ENCODE measurements at places on chromosomes 6 and 20. TPM values are rescaled to one million over a fixed set of nuclear protein-coding genes. Genes with fewer than 3 reads are reported as not detected.

GRCh38 chr6:128400875-128401274, 119.5 kb downstream of the PTPRK start:
- H3K36me3 ChIP-seq = no peaks in the 10 kb centered on the region
- DNase-seq = no peak

DNA sequence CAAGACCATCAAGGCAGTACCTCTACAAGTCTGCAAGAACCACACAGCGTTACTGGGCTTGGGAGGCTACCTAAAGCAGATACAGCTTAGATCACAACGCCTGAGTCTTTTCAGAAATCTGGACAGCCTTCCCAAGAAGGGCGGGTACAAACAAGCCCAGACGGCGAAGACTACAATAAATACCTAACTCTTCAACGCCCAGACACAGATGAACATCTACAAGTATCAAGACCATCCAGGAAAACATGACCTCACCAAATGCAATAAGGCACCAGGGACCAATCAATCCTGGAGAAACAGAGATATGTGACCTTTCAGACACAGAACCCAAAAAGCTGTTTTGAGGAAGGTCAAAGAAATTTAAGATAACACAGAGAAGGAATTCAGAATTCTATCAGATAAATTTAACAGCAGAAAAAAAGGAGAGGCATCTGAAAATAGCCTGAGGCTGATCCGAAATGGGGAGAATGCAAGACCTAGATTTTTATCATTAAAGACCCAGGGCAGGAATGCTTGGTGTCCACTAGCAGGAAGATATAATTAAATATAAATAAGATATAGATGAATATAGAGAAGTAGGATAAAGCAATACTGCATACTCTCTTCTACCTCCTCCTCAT, 131.7 kb upstream of the COL21A1 start:
- no peak overlapping the region for H3K4me3 ChIP-seq
- no peaks in the 10 kb centered on the region for H3K27me3 ChIP-seq
- H3K36me3 ChIP-seq = no peaks in the 10 kb centered on the region
- peak overlapping the region; percentile 60 for H3K27ac ChIP-seq
- H3K4me1 ChIP-seq = peaks cover 52% of the 10 kb centered on the region
- no peak for DNase-seq

DNA sequence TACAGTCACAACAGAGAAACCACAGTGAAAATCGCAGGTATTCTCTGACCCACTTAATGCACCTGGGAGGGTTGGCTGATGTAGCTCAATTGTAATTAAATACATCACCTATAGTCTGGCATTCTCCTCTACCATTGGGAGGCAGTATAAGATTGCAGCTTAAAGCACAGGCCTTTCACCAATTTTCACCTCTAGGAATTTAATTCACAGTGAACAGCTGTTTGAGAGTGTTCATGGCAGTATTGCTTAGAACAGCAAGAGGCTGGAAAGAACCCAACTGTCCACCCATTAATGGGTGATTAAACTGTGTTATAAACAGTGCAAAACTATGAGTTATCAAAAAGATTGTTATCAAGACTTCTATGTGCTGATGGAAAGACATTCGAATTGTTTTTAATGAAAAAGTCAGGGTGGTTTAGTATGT, 2.0 kb downstream of the EDEM2 start:
- H3K27me3 ChIP-seq = no peaks in the 10 kb centered on the region
- peaks cover 14% of the 10 kb centered on the region for H3K36me3 ChIP-seq
- H3K4me3 ChIP-seq = no peak overlapping the region
- no peak for DNase-seq
- H3K4me1 ChIP-seq = peaks cover 26% of the 10 kb centered on the region

GRCh38 chr20:32670773-32671455, 2.8 kb downstream of the C20orf203 start:
- H3K4me3 ChIP-seq = no peak overlapping the region
- H3K36me3 ChIP-seq = no peaks in the 10 kb centered on the region
- H3K27ac ChIP-seq = no peak overlapping the region
- no peak for DNase-seq

The CALHM5 gene
- 2.2 TPM for total RNA-seq

DNA sequence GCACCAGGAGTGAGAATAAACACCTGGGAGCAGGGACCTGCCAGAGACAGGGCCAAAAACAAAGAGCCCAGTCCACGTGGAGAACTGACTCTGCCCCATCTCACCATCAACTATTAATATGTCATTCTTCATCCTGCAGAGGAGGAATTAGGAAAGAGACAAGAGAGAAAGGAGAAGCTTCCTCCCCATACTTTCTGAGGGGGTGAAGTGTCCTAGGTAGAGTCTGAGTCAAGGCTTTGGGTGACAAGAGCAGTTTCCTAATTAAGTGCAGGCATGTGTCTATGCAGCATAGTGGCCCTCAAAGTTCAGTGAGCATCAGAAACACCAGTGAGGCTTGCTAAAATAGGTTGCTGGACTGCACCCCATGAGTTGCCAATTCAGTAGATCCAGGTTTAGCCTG, 40.7 kb upstream of the BMP2 start:
- no peak overlapping the region for H3K27ac ChIP-seq
- no peaks in the 10 kb centered on the region for H3K4me1 ChIP-seq
- no peak for DNase-seq
- no peaks in the 10 kb centered on the region for H3K36me3 ChIP-seq
- H3K27me3 ChIP-seq = no peaks in the 10 kb centered on the region
- H3K4me3 ChIP-seq = no peak overlapping the region

- H3K36me3 ChIP-seq = no peaks in the 10 kb centered on the region
- no peak overlapping the region for H3K27ac ChIP-seq
- no peaks in the 10 kb centered on the region for H3K27me3 ChIP-seq
- H3K4me3 ChIP-seq = no peak overlapping the region
- DNase-seq = no peak
These were observed 27.9 kb downstream of the EPM2A start for GRCh38 chr6:145707397-145707796.

GRCh38 chr6:87590990-87591389, 1.1 kb downstream of the ORC3 start:
- peaks cover 44% of the 10 kb centered on the region for H3K4me1 ChIP-seq
- H3K4me3 ChIP-seq = peak overlapping the region; percentile 90
- no peaks in the 10 kb centered on the region for H3K27me3 ChIP-seq
- H3K27ac ChIP-seq = no peak overlapping the region

DNA sequence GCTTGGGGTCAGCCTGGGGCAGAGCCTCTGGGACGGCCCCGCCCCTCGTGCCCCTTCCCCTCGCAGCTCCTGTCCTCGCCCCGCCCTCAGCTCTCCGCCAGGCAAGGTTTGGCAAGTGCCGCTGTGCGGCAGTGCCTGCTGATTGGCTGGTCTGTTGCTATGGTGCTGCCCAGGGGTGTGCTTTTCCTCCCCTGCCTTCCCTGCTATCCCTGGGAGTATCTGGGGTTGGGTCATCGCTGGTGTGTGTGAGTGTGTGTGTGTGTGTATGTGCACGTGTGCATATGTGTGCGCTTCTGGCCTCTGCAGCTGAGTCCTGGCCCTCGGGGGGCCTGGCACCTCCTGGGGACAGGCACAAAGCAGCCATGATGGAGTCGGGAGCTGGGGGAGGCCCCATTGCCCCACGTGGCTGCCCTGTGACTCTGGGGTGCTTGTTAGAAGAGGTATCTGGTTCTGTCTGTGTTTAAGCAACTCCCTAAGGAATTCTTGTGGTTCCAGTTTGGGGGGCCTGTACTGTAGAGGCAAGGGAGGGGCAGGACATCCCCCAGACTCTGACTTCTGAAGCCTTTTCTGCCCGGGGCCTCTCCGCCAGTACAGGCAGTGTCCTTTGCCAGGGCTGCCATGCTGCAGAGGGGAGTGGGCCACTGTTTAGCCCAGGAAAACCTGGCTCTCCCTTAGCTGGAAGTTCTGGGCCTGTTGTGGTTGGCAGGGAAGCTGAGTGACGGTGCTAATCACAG, 6.9 kb downstream of the RTEL1 start:
- H3K4me1 ChIP-seq = no peaks in the 10 kb centered on the region
- DNase-seq = no peak
- no peak overlapping the region for H3K27ac ChIP-seq

- H3K27me3 ChIP-seq = no peaks in the 10 kb centered on the region
- H3K4me3 ChIP-seq = no peak overlapping the region
- no peaks in the 10 kb centered on the region for H3K4me1 ChIP-seq
- H3K27ac ChIP-seq = no peak overlapping the region
- DNase-seq = no peak
- H3K36me3 ChIP-seq = no peaks in the 10 kb centered on the region
These were observed 118.5 kb upstream of the SYNDIG1 start for GRCh38 chr20:24350923-24351368.

- no peaks in the 10 kb centered on the region for H3K36me3 ChIP-seq
- H3K27me3 ChIP-seq = no peaks in the 10 kb centered on the region
- DNase-seq = no peak
- peaks cover 27% of the 10 kb centered on the region for H3K4me1 ChIP-seq
- peak overlapping the region; percentile 53 for H3K27ac ChIP-seq
- no peak overlapping the region for H3K4me3 ChIP-seq
These were observed 20.2 kb downstream of the RAMACL start for GRCh38 chr6:166566026-166567011.

The GGTLC1 gene
- total RNA-seq = not detected

DNA sequence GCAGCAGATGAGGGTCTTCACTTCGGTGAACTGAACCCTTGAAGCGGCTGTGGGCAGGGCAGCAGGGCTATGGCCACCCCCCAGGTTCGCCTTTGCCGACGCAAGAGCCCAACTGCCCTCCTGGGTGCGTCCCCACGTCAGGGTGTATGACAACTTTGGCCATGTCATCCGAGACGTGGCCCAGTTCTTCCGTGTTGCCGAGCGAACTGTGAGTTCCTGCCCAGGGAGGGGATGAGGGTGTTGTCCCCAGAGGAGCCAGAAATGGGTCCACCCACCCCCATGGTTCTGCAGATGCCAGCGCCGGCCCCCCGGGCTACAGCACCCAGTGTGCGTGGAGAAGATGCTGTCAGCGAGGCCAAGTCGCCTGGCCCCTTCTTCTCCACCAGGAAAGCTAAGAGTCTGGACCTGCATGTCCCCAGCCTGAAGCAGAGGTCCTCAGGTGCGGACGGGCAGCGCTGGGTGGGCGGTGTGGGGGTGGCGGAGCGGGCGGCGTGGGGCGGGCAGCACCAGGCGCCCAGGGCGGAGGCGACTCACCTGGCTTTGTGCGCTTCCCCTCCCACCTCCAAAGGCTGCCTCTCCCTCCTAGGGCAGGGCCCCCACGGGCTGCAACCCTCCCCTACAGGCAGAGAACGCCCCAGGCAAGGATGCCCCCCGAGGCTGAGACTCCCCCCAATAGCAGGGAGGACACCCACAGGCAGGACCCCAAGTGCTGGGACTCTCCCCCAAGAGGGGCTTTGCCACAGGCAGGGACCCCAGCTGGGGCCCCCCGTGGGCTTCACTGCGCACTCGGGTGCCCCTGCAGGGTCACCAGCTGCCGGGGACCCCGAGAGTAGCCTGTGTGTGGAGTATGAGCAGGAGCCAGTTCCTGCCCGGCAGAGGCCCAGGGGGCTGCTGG, 6.2 kb upstream of the TNFRSF6B start:
- DNase-seq = no peak
- H3K4me3 ChIP-seq = no peak overlapping the region
- peaks cover 33% of the 10 kb centered on the region for H3K4me1 ChIP-seq
- no peaks in the 10 kb centered on the region for H3K27me3 ChIP-seq
- H3K36me3 ChIP-seq = no peaks in the 10 kb centered on the region
- no peak overlapping the region for H3K27ac ChIP-seq

- no peak overlapping the region for H3K4me3 ChIP-seq
- H3K36me3 ChIP-seq = no peaks in the 10 kb centered on the region
- H3K4me1 ChIP-seq = peaks cover 20% of the 10 kb centered on the region
- H3K27me3 ChIP-seq = no peaks in the 10 kb centered on the region
These were observed 101.5 kb downstream of the CAP2 start for GRCh38 chr6:17494919-17495318.

The HRH3 gene
- total RNA-seq = not detected

The MEP1A gene
- not detected for total RNA-seq

The ZSWIM1 gene
- total RNA-seq = 4.2 TPM

The KCNS1 gene
- not detected for total RNA-seq

- H3K27me3 ChIP-seq = no peaks in the 10 kb centered on the region
- H3K4me3 ChIP-seq = no peak overlapping the region
These were observed 412.8 kb upstream of the NRSN1 start for GRCh38 chr6:23713211-23713610.

- H3K27me3 ChIP-seq = no peaks in the 10 kb centered on the region
- no peak for DNase-seq
- H3K27ac ChIP-seq = no peak overlapping the region
- H3K4me1 ChIP-seq = no peaks in the 10 kb centered on the region
- H3K36me3 ChIP-seq = no peaks in the 10 kb centered on the region
- no peak overlapping the region for H3K4me3 ChIP-seq
These were observed 69.7 kb upstream of the PMEPA1 start for GRCh38 chr20:57779401-57780003.

The LY6G5C gene
- total RNA-seq = 1.7 TPM

- no peak overlapping the region for H3K4me3 ChIP-seq
- no peak overlapping the region for H3K27ac ChIP-seq
- no peaks in the 10 kb centered on the region for H3K4me1 ChIP-seq
- H3K36me3 ChIP-seq = no peaks in the 10 kb centered on the region
- DNase-seq = no peak
These were observed 168.3 kb downstream of the COL9A1 start for GRCh38 chr6:70134542-70134941.

The HMGN3 gene
- 42.5 TPM for total RNA-seq

The SLC22A3 gene
- total RNA-seq = 16.5 TPM

- no peak overlapping the region for H3K27ac ChIP-seq
- no peak for DNase-seq
- no peak overlapping the region for H3K4me3 ChIP-seq
- no peaks in the 10 kb centered on the region for H3K4me1 ChIP-seq
These were observed 52.6 kb downstream of the TFAP2A start for GRCh38 chr6:10362300-10362699.

GRCh38 chr6:170433163-170434116, 119.7 kb downstream of the PSMB1 start:
- no peaks in the 10 kb centered on the region for H3K36me3 ChIP-seq
- no peaks in the 10 kb centered on the region for H3K4me1 ChIP-seq
- no peaks in the 10 kb centered on the region for H3K27me3 ChIP-seq
- H3K4me3 ChIP-seq = no peak overlapping the region
- peak; percentile 87 for DNase-seq

DNA sequence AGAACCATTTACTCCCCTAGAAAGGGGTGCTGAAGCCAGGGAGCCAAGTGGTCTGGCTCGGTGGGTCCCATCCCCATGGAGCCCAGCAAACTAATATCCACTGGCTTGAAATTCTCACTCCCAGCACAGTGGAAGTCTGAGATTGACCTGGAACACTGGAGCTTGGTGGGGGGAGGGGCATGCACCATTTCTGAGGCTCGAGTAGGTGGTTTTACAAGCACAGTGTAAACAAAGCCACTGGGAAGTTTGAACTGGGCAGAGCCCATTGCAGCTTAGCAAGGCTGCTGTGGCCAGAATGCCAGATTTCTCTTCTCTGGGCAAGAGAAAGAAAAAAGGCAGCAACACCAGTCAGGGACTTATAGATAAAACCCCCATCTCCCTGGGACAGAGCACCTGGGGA, 855.8 kb upstream of the CITED2 start:
- H3K36me3 ChIP-seq = no peaks in the 10 kb centered on the region
- H3K27me3 ChIP-seq = no peaks in the 10 kb centered on the region
- H3K4me3 ChIP-seq = no peak overlapping the region
- DNase-seq = no peak

The OGFR gene
- 43.7 TPM for total RNA-seq

GRCh38 chr6:158505194-158505593, 54.7 kb upstream of the TMEM181 start:
- no peak overlapping the region for H3K27ac ChIP-seq
- H3K27me3 ChIP-seq = no peaks in the 10 kb centered on the region
- no peak overlapping the region for H3K4me3 ChIP-seq
- H3K4me1 ChIP-seq = peaks cover 2% of the 10 kb centered on the region

The LAMA4 gene
- 56.5 TPM for total RNA-seq

- H3K27me3 ChIP-seq = no peaks in the 10 kb centered on the region
- H3K4me1 ChIP-seq = no peaks in the 10 kb centered on the region
- H3K27ac ChIP-seq = no peak overlapping the region
- DNase-seq = no peak
These were observed 212.6 kb downstream of the MAFB start for GRCh38 chr20:40476461-40476860.

- no peak overlapping the region for H3K27ac ChIP-seq
- H3K36me3 ChIP-seq = no peaks in the 10 kb centered on the region
- H3K4me3 ChIP-seq = peak overlapping the region; percentile 27
These were observed 5.4 kb downstream of the NPBWR2 start for GRCh38 chr20:64101731-64102621.

The FAM209A gene
- not detected for total RNA-seq
